ENCODE measurements at places on chromosomes 4 and X.

GRCh38 chrX:71053217-71053621 is 14.9 kb downstream of the SNX12 start:
- no peak for DNase-seq

GRCh38 chr4:130419211-130419975 is 1323.4 kb downstream of the C4orf33 start:
- DNase-seq = no peak

GRCh38 chr4:123444290-123444731 is 47.7 kb downstream of the SPRY1 start:
- DNase-seq = no peak

DNA sequence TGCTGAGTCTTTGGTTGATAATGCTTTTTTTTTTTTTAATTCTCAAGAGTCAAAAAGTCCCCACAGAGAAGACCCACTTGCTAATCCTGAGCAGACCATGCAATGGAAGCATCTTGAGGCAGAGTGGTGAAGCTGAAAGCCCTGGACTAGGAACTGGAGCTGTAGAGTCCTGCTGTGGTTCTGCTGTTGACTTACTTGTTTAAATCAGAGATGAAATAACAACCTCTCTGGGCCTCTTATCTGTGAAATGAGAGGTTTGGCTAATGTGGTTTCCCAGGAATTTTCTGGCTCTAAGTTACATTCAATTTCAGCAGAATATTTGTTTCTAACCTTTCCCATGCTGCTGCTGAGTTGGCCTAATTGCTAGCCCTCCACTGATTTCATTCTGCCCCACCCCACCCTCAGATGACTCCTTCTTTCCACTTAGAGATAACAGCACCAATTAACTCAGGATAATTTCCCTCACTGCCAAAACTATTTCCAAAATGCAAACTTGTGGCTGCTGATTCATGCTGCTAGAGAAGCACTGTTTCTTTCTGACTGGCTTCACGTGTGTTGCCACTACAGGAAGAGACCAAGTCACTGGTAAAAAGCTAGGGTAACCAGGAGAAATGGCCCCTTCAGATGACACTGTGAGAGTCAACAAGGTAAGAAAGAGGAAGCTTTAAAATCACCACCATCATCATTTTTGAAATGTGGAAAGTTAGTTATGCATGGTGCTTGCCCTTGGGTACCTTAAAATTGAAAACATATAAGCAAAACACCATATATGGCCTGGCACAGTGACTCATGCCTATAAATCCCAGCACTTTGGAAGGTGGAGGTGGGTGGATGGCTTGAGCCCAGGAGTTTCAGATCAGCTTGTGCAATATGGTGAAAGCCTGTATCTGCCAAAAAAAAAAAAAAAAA is 326.4 kb downstream of the DCHS2 start:
- DNase-seq = no peak

DNA sequence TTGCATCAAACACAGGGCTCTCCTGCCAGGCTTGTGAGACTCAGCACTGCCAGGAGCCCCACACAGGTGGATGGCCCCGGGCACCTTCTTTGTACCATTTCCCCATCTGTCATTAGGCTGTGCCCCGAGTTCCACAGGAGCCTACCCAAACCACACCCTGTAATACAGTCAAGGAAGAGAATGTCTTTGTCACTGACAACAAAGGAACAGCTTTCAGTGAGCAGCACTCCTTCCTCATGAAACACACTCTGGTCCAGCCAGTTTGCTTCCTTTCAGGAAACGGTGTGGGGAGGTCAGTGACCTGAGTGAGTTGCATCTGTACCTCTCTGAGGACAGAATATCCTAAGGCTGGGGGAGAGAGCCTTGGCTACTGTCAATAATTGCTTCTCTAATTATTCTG is 53.7 kb downstream of the LNX1 start:
- DNase-seq = no peak

- no peak for DNase-seq
These were observed 16.8 kb downstream of the ARHGAP6 start for GRCh38 chrX:11648705-11649519.

DNA sequence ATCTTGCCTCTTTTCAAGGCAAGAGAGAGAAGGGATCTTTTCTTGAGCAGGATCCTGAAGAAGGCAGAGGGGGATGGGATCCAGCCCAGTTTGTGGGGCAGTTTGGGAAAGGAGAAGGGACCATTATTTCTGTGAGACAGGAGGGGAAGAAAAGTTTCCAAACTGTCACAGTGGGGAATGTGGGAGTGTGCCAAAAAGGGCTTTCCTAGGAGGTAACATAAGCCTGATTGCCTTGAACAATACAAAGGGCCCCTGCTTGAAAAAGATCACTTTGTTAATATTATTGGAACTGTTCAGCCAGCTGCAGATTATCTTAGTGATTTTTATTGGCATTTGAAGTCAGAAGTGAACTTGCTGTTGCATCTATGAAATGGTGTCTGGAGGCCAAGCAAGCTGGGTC is 55.2 kb downstream of the MTM1 start:
- no peak for DNase-seq

DNA sequence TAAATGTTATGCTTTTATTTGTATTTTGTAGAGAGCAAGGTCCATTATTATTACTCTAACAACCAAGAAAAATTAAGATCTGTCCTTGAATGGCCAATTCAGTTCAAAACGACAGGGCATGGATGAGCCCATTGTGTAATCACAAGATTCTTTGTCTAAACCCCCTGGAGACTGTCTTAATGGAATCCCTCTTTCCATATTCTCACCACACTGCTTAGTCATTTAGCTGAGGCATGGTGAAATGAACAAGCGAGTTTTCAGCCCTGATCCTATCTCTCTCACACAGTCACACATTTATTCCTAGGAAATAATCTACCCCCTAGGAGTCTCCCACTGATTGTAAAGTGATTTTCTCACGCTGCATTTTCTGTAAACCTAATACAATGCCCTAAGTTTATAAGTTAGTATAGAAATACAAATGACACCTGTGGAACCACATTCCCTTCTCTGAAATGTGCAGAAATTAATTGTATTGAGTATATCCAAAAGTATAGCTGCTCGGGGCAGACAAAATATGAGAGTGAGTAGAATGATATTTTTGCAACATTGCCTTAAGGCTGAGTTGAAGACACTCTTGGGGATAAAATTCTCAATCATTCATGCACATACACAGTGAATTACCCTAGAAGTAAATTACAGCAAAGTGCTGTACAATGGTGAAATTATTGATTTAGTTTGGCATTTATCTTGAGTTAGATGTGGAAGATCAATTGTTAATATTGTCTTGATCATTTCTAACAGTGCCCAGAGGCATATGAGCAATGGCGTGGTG is 119.7 kb upstream of the PCDH7 start:
- no peak for DNase-seq

- DNase-seq = no peak
These were observed 73.5 kb downstream of the PPP1R2C start for GRCh38 chrX:42704454-42704853.

- no peak for DNase-seq
These were observed 29.3 kb upstream of the RXFP1 start for GRCh38 chr4:158492391-158492790.

GRCh38 chr4:142354041-142354440 is 492.1 kb downstream of the INPP4B start:
- no peak for DNase-seq

DNA sequence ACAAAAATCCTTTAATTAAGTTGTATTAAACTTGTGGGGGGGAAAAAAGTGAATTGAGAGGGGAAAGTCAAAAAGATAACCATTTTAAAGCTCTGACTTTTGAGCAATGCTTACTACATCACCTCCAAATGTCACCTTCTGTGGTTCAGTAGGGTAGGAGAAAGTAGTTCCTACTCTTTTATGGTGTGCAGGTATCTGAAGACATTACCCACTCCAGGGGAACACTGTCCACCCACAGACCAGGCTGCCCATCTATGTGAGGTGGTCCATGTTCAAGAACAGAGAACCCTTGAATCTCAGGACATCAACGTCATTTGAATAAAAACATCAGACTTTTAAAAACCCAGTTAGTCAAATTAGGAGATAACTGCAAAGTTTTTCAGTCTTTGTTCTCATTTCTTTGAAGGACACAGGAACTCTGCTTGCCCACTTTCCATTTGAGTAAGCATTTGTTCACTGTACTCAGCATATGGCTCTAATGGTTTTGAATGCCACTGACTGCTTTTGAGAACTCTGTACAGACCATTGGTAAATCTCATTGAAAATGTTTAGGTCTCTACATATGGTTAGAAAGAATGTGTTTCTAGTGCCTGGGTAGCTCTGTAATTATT is 18.4 kb downstream of the NMU start:
- no peak for DNase-seq

- DNase-seq = no peak
These were observed 23.9 kb upstream of the MXD4 start for GRCh38 chr4:2285613-2286381.

DNA sequence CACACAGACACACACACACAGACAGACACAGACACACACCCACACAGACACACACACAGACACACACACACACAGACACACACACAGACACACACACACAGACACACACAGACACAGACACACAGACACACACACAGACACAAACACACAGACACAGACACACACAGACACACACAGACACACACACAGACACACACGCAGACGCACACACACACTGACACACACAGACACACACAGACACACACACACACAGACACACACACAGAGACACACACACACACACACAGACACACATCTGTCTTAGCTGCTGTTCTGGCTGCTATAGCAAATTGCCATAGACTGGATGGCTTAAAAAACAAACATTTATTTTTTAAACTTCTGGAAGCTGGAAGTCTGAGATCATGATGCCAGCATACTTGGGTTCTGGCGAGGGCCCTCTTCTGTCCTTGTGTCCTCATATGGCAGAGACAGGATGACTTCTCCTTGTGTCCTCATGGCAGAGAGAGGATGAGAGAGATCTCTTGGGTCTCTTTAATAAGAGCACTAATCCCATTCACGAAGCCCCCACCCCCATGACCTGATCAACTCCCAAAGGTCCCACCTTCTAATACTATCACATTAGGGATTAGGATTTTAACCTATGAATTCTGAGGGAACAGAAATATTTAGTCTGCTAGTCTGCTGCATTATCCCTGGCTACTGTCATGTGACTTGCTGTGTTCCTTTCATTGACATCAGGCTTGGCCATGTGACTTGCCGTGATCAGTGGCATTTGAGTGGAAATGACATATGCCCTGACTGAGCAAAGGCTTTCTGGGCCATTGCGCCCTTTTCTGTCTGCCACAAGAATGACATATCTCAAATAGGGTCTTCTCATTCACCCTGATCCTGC is 32.7 kb upstream of the RASGEF1B start:
- DNase-seq = no peak

DNA sequence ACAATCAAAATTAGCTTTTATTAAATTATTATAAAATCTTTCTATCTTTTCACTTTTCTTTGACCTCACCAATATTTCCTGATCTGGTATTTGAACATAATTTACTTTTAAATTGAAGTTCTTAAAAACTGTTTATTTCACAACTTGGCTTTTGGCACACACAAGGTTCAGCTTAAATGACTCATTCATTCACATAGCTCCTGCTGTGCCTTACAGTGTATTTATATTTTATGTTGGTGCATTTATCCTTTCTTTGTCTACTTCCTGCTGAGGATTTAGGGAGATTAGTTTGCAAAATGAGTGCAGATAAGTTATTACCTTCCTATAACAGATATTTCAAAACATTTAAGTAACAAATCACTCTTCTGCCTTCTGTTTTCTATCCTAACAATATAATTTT is 430.6 kb downstream of the DTHD1 start:
- no peak for DNase-seq

DNA sequence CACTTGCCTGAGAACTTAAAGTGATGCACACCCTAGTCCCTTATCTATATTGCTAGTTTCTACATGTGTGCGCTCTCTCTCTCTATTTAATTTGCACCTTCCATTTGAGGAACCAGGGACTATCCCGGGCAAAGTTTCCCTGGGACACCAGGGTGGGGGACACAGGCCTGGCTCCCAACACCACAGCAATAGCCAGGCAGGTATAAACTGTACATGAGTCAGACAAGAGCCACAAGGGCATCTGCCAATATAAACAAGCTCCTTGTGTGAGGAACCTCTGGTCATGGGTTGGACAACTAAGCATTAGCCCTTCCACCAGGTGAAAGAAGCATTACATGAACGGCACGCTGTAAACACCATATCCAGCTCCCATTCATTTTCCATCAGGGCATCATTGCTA is 455.5 kb downstream of the STIM2 start:
- no peak for DNase-seq

GRCh38 chr4:87530868-87531267 is 1.7 kb upstream of the SPARCL1 start:
- peak; percentile 79 for DNase-seq

DNA sequence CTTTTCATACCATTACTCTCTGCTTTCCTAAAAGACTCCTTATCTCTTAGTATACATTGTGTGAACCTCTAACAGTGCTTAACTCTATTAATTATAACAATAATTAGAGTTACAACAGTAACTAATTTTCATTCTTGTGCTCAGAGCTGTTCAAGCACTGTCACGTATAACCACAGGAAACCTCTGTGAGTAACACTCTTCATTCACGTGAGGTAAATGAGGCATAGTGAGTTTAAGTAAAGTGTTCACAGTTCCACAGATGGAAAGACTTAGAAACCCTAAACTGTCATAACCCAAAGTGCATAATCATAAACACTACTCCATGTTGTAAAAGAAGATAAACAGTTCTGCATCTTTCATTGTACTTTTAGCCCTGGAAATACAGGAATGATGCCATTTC is 222.4 kb downstream of the CCSER1 start:
- no peak for DNase-seq

- DNase-seq = no peak
These were observed 532.7 kb downstream of the GRXCR1 start for GRCh38 chr4:43425206-43425605.

DNA sequence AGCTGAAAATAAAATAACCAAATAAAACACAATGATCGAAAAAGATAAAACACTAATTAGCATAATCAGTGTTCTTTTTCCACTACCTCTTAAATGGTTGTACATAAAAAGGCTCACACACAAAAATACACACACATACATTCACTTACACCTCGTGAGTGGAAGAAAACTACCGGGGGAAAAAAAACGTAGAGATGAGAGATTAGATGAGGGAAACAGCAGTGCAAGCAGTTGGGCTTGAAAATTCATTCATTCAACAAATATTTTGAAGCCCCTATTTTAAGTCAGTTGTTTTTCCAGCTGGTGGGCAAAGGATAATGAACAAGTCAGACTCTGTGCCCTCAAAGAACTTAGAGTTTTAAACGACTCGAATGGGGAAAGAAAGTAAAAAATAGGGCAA is 1.0 kb downstream of the TBCK start:
- DNase-seq = no peak
